ENCODE measurements at places on chromosomes 16 and 17.

- no peak for DNase-seq
Measured at GRCh38 chr16:19177111-19177739, 9.2 kb downstream of the SYT17 start.

- DNase-seq: no peak
Measured at GRCh38 chr17:72886622-72887021, 205.9 kb downstream of the SLC39A11 start.

DNA sequence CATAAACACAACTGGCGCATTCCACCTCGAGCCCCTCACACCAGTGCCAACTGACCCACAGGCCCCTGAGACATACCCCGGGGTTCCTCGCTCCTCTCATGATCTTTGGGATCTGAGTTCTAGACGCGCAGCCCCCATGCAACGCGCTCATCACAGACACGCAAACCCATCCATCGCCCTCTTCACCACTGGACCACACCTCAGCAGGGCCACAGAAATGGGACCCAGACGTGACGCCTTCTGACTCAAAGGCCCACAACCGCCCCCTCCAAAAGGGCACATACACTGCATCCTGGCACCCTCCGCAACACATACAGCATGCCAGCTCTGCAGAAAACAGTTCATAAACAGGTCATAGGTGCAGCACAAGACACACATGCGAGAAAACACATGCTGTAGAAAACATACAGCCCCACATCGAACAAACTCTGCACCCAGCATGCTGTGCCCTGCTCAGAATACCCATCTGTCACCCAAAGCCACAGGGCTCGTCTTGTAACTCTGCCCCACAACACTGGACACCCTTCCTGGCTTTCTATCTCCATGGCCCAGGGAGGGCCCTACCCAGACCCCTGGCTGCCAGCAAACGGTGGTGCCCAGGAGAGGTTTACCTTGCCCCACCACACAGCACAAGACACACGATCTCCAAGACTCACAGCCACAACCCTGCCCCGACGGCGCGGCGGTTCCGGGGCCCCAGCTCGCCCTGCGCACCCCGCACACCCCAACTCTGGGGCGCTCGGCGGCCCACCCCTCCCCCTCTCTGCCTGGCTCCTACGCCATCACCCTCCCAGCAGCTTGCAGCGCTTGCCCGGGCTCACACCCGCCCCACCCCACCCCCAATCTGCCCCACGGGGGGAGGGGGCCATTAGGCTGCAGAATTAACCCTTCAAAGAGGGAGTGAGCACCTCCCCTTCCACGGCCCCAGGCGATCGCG is 887 bp downstream of the ZBTB4 start:
- DNase-seq: peak; percentile 50

DNA sequence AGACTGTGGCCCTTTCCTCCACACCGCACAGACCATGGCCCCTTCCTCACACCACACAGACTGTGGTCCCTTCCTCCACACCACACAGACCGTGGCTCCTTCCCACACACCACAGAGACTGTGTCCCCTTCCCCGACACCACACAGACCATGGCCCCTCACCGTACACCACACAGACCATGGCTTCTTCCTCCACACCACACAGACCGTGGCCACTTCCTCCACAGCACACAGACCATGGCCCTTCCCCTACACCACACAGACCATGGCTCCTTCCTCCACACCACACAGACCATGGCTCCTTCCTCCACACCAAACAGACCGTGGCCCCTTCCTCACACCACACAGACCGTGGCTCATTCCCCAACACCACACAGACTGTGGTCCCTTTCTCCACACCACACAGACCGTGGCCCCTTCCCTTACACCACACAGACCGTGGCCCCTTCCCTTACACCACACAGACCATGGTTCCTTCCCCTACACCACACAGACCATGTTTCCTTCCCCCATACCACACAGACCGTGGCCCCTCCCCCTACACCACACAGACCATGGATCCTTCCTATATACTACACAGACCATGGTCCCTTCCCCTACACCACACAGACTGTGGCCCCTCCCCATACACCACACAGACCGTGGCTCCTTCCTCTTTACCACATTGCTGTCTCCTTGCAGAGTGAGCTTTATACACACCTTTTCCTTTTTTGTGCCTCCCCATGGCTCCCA is 297.5 kb upstream of the FOXF1 start:
- no peak for DNase-seq

GRCh38 chr16:29910819-29911675 is 10.8 kb downstream of the ASPHD1 start:
- DNase-seq: no peak

GRCh38 chr16:4918781-4919251 is 18.1 kb downstream of the PPL start:
- no peak for DNase-seq

DNA sequence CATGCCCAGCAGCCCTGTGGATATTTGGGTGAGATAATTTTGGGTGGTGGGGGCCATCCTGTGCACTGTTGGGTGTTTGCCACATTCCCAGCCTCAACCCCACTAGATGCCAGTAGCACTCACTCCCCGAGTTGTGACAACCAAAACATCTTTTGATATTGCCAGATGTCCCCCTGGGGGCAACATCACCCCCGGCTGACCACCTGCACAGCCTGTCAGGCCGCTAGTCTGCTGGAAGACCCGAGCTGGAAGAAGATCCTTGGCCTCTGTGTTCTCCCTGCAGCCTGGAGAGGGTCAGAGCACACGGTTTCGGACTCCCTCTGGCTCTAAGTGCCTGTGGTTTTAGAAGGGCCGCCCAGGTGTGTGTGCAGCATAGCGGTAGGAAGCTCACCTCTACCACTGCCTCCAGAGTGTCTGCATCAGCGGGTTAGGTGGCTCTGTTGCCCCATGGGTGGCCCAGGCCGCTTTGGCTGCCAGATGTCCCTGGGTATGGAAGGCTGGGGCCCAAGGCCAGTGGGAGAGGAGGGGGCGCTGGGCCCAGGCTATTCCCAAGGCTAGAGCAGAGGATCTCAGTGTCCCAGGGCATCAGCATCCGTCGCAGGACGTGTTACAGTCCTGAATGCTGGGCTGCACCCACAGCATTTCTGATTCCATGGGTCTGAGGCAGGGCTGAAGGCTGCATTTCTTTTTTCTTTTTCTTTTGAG is 195.8 kb upstream of the GSE1 start:
- DNase-seq: no peak

- no peak for DNase-seq
Measured at GRCh38 chr16:60674241-60674640, 1362.0 kb downstream of the CDH8 start.

DNA sequence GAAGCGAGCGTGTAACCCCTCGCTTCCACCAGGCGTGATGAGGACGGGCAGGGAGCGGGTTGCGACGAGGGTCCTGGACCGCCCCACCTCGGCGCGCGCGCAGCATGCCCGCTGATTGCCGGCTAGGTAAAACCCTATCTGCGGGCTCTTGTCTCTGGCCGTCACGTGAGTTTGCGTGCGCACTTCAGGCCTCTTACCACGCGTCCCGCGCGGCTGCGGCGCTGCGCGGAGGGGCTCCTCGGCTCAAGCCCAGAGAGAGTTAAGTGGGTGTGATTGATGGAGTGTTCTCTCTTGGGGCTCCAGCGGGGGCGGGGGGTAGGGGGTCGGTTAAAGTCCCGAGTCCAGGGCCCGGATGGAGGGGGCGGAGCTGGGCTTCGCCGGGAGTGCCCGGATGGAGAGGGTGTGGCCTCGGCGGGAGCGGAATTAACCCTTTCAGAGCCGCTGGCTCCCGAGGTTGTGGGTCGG is 7.9 kb downstream of the KDM6B start:
- DNase-seq: peak; percentile 88

- DNase-seq: no peak
Measured at GRCh38 chr17:81427173-81428120, 32.2 kb downstream of the BAHCC1 start.

DNA sequence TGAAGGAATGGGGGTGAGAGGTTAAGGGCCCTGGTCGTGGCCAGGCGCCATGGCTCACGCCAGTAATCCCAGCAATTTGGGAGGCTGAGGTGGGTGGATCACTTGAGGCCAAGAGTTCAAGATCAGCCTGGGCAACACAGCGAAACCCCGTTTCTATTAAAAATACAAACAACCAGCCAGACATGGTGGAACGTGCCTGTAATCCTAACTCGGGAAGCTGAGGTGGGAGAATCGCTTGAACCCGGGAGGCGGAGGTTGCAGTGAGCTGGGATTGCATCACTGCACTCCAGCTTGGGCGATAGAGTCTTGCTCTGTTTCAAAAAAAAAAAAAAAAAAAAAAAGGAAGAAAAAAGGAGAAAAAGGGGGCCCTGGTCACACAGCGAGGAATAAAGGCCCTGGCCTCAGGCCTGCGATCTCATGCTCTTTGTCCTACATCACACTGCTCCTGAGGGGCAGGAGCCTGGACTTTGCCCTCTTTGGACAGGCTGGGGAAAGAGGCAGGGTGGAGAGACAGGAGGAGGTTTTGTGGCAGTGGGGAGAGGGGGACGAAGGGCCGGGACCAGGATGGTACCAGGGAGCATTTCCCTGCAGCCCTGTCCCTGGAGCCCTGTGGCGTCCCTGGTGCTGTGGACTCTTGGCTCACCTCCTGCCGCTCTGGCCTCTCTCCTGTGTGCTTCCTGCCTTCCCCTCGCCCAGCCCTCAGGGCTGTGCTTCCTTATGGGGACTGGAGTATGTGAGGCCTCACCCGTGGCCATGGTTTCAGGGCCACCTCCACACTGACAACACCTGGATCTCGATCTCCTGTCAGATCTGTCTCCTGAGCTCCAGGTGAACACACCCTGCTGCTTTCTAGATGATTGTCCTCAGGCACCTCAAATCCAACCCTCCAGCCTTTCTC is 19.7 kb upstream of the SLC25A19 start:
- no peak for DNase-seq

- no peak for DNase-seq
Measured at GRCh38 chr17:19716108-19717030, at the start of gene SLC47A2. TSS of gene SLC47A2 (minus strand) at chr17:19716584. CDS start at chr17:19716555, 29 bp downstream.

DNA sequence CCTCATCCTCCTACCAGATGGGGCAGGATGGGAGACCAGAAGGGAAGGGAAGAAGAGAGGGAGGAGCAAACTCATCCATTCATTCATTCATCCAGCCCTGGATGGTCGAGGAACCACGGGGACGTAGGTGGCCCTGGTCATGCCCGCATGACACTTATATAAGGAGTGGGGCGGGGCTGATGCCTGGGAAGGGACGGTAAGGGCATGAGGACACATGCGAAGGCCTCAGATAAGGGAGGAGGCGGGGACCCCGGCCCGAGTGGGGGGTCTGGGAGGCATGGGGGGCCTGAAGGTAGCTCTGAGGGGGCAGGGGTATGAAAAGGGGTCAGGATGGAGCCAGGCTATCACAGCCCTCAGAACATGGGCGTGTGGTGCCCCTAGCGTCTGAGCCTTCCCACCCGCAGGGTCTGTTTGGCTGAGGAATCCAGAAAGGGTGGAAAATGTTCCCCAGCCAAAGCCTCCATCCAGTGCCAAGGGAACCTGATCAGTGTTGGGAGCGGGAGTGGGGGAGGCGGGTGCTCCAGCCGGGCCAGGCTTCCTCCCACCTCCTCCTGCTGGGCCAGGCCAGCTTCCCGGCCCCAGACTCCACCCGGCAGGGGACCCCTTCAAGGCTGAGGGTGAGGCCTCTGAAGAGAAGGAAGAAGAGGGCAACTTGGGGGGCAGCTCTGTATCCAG is 17.6 kb upstream of the CD79B start:
- DNase-seq: no peak

DNA sequence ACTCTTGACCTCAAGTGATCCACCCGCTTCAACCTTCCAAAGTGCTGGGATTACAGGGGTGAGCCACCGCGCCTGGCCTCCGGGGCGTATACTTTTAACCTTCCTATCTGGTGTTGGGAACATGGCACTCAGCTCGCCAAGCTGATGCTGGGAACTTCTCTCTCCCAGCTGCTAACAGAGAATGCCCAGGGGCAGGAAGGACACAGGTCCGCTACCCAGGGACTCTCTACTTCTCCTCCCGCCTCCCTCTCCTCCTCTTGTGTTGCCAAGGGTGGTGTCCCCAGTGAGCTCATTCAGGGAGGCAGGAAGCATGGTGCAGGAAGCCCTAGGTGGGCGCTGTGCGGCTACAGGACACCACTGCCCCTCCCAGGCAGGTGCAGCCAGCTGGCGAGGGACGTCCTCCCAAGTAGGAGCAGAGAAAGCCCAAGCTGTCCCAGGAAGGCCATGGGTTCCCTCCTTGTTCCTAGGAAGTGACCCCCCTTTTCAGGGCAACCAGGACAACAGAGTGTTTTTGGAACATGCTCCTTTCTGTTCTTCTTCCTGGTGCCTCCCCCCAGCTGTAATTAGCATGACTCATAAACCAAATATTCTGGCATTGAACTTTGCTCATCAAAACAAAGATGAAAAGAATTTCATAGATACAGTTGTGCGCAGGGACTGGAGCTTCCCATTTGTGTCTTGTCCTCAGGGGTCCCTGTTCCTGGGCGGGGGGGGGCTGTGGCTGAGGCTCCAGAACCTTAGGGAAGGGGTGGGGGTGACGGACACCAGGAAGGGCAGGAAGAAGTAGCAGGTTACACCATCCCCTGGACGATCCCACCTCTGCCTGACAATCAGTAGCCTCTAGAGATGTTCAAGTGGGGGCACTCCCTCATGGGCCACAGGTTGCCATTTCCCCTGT is 2.7 kb downstream of the C1QTNF1 start:
- DNase-seq: peak; percentile 89

DNA sequence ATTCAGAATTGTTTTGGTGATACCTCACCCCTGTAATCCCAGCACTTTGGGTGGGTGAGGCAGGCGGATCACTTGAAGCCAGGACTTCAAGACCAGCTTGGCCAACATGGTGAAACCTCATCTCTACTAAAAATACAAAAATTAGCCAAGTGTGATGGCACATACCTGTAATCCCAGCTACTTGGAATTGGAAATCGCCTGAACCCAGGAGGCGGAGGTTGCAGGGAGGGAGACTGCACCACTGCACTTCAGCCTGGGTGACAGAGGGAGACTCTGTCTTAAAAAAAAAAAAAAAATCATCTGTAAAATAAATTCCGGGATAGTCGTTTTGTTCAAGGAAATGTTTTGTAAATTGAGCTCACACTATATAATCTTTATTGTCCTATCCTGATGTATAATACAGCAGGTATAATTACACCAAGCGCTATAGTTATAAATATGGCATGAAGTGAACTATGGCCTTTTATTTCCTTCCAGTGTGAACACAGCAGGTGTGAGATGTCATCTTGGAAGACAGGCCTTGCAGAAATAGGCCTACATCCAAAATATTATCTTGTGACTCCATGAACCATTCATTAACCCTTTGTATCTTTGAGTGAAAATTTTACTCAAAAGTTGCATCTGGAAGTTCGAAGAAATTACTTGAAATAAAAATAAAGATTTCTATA is 25.4 kb downstream of the PLA2G10 start:
- no peak for DNase-seq

DNA sequence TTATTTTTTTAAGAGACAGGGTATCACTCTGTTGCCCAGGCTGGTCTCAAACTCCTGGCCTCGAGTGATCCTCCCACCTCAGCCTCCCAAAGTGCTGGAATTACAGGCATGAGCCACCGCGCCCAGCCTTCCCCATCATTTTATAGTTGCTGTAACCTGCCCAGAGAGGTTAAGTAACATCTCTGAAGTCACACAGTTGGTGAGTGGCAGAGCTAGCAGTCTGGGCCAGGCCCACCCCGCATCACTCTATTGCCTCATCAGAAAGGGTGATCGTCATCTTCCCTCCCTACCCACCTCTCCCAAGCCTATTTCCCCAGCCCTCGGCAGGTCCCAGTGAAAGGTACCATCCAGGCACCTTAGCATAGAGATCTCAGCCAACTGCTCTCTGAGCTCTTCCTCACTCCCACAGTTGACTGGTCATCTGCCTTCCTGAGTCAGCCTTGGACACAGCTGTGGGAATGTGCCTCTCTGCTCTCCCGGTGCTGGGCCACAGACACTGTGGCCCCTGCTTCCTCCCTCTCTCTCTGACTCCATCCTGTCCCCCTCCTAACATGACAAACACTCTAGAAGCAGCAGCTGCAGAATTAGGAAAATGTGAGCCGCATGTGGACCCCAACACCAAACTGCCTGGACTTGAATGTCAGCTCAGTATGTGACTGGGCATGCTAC is 57.1 kb downstream of the SCNN1B start:
- no peak for DNase-seq
